ENCODE measurements at places on chromosomes 1 and 21.

DNA sequence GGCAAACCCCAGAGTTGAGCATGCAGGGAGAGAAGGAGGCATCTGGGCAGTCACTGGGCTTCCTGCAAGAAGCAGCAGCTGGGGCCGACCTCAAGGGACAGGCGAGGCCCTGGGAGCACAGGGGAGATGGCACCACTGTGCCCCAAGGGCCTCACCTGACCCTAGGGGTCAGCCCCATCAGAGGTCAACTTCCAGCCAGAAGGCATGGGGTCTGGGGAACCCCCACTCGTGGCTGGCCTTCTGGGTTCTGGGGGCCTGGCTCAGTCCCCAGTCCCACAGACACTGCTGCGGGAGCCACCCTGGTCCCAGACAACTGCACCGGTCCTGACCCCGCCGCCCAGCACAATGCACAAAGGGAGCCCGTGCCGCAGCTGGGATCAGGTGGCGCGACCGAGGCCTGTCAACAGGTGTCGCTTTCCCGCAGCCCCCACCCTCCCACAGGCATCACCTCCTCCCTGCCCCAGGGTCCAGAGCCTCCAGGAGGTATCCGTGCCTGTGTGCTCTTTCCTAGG is 6.2 kb downstream of the WNT9A start:
- no peak for DNase-seq

DNA sequence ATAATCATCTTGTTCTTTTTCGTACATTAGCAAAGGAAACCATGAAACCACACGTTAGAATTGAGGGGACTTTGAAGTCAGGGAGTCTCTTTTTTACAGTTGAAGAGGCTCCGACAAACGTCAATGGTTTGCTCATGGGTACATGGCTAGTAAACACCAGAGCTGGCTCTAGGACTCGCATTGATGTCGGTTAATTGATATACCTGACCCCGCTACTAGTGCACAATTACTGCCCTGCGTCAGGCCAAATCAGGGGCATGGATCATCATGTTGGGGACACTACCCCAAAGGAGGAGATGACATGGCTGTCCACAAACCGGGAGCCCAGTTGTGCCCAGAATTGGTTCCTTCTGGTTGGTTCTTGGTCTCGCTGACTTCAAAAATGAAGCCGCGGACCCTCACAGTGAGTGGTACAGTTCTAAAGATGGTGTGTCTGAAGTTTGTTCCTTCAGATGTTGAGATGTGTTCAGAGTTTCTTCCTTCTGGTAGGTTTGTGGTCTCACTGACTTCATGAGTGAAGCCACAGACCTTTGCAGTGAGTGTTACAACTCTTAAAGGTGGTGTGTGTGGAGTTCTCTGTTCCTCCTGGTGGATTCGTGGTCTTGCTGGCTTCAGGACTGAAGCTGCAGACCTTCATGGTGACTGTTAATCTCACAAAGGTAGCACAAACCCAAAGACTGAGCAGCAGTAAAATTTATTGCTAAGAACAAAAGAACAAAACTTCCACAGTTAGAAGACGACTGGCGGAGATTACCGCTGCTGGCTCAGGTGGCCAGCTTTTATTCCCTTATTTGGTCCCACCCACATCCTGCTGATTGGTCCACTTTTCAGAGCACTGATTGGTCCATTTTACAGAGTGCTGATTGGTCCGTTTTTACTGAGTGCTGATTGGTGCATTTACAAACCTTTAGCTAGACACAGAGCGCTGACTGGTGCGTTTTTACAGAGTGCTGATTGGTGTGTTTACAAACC is 126.9 kb upstream of the ERRFI1 start:
- DNase-seq = no peak

- no peak for DNase-seq
Observed at GRCh38 chr1:83052865-83053264, 946.1 kb downstream of the TTLL7 start.

DNA sequence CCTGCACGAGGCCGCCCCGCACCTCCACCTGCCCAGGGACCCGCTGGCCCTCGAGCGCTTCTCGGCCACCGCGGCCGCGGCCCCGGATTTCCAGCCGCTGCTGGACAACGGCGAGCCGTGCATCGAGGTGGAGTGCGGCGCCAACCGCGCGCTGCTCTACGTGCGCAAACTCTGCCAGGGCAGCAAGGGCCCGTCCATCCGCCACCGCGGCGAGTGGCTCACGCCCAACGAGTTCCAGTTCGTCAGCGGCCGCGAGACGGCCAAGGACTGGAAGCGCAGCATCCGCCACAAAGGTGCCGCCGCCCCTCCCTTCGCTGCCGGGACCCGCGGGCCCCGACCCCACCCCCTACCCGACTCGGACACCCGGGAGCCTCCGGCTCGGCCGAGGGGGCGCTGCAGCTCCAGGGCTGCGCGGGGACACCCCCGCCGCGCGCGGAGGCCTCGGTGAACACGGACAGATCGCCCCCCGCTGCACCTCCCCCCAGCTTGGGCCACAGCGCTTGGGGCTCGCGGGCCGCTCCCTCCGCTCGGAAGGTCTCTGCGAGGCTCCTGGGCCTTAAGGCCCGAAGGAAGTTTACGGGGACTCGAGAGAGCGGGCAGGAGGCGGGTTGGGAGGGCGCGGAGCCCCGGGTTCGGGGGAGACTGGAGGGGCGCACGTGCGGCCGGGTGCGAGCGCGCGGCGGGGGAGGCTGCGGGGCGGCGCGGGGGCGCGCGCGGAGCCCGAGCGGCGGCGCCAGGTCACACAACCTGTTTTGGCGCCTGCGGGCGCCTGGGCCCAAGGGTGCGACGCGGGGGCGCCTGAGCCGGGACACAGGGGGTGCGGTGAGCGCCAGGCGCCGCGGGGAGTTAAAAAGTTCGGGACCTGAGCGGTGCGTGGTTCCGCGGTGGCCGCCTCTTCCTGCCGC is 1.2 kb downstream of the SAMD11 start:
- DNase-seq = no peak

DNA sequence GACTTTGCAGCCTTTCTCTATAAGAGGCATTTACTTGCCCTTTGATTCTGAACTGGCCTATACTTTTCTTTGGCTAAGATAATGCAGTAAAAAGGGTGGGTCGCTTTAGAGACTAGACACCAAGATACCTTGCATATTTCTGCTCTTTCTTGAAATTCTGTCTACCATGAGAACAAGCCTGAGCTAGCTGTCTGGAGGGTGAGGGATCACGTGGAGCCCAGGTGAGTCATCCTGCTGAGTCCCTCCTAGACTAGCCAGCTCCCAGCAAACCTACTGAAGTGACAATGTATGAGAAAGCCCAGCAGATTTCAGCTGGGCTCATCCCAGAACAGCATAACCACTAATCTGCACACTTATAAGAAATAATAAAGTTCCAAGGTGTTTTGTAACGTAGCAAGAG is 408.0 kb upstream of the KAZN start:
- no peak for DNase-seq

- DNase-seq = no peak
Observed at GRCh38 chr1:115882913-115883902, 42.3 kb upstream of the NHLH2 start.

GRCh38 chr1:223393275-223394214 is at the start of gene CCDC185:
CCDC185 (plus strand) TSS chr1:223393415; CDS start chr1:223393476, 61 bp downstream.
- DNase-seq = no peak

DNA sequence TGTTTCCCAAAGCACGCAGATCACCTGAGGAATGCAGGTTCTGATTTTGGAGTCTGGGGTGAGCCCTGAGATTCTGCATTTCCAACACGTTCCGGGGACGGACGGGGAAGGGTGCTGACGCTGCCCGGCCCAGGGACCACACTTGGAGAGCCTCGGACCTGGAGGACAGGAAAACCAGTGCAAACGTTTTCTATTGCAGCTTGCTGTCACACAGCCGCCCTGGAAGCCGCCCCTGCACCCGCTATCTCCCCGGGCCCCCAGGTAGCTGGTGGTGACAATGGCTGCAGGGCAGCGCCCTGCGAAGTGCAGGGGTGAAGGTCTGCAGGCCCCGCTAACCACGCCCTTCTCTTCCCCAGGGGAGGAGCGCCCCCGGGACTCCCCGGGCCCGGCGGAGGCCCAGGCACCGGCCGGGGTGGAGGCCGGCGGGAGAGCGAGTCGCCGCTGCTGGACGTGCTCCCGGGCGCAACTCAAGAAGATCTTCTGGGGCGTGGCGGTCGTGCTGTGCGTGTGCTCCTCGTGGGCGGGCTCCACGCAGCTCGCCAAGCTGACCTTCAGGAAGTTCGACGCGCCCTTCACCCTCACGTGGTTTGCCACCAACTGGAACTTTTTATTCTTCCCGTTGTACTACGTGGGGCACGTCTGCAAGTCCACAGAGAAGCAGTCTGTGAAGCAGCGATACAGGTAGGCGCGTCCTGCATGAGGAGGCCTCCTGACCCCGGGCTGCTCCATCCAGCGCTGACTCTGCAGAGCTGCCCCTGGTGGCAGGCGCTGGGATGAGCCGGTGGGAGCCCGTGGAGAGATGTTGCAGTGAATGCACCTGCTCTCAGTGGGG is 142.0 kb upstream of the COA6 start:
- DNase-seq = no peak

DNA sequence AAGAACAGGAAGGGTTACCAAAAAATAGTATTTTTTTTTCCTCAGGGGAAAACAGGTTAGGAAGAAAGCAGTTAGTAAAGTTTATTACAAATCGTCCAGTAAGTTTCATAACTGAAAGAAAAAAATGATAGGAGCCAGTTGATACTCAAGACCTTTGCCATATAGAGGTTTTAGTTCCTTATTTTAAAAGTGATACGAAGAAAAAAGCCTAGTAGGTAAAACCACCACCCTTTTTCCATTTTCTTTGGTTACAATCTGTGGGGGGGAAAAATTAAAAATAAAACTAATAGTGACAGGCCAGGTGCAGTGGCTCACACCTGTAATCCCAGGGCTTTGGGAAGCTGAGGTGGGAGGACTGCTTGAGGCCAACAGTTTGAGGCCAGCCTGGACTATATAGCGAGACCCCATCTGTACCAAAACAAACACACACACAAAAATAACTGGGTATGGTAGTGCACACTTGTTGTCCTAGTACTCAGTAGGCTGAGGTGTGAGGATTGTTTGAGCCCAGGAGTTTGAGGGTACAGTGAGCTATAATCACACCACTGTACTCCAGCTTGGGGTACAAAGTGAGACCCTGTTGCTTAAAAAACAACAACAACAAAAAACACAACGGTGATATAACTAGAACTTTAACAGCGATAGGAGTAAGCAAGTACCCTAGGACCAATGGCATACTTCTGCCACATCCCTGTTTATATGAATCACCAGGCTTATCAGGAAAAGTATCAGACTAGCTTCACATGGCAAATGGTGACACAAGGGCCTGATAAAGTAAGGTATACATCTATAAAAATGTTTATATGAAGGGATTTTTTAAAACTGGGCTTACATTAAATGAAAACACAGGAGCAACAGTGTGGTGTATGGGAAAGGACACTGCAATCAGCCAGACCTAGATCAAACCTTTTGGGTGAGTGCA is 5.4 kb downstream of the TMEM59 start:
- DNase-seq = no peak

GRCh38 chr1:114224196-114224907 is 70.7 kb upstream of the SYT6 start:
- DNase-seq = no peak
